WTC11 (cell line): ENCODE measurements at places on chromosomes 5 and 9. TPM values are rescaled to one million over a fixed set of nuclear protein-coding genes. Genes with fewer than 3 reads are reported as not detected.

OR13C2 gene
- not detected in 3 replicates for total RNA-seq

TNC gene
- total RNA-seq, result 3.3 to 4.5 TPM (median 3.6 TPM) in 3 replicates

GABRA1 gene
- 0.48 to 0.57 TPM (median 0.50 TPM) in 3 replicates for total RNA-seq

ZNF484 gene
- 12.8 to 14.1 TPM (median 13.3 TPM) in 3 replicates for total RNA-seq

CARTPT gene
- not detected in 3 replicates for total RNA-seq
